ENCODE measurements at places on chromosomes 5 and 9.

DNA sequence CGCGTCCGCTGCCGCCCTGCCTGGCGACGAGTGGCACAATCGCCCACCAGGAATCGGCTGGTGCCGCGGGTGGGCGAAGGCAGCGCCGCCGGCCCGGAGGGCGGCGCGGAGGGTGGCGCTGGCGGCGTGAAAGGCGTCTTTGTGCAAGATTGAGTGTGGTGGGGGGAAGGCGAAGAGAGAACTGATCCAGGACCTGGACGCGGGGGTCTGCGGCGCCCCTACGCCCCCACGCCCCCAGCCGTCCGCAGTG, 4.6 kb upstream of the RGMB start:
- DNase-seq = no peak

DNA sequence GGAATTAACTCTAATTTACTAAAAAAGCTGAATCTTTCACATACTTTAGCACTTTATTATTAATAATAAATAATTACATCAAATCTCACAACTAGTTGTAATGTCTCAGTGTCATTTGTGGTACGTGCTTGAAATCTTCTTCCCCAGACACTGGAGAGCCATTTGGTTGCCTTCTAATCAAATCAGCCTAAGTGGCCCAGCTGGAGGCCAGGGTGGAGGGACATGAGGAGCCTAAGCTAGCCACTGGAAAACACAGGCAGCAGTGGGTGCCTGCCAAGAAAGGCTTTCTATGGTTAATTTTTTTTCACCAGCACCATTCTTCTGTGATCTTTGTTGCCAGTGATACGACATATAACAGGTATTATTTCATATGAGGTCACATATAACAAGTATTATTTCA, 117.0 kb downstream of the ERCC6L2 start:
- DNase-seq = no peak

DNA sequence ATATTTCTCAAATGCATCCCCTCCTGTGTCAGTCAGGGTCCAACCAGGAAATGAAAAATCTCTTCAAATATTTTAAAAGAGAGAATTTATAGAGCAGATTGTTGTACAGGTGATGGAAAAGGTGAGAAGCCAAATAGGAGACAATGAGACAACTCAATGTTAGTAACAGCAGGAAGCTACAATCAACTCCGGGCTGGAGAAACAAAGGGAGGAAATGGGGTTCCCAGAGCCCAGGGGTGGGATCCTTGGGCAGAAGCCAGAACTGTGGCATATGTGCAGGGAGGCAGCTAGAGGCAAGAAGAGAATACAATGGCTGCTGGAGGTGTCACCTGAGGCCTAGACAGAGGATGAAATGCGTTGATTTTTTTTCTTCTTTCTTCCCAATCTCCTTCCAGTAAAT, 361.8 kb upstream of the ACTBL2 start:
- no peak for DNase-seq

- no peak for DNase-seq
Observed at GRCh38 chr5:170278611-170279458, 18.7 kb downstream of the LCP2 start.

- no peak for DNase-seq
Observed at GRCh38 chr9:113873926-113874325, 2.2 kb upstream of the ZNF618 start.

DNA sequence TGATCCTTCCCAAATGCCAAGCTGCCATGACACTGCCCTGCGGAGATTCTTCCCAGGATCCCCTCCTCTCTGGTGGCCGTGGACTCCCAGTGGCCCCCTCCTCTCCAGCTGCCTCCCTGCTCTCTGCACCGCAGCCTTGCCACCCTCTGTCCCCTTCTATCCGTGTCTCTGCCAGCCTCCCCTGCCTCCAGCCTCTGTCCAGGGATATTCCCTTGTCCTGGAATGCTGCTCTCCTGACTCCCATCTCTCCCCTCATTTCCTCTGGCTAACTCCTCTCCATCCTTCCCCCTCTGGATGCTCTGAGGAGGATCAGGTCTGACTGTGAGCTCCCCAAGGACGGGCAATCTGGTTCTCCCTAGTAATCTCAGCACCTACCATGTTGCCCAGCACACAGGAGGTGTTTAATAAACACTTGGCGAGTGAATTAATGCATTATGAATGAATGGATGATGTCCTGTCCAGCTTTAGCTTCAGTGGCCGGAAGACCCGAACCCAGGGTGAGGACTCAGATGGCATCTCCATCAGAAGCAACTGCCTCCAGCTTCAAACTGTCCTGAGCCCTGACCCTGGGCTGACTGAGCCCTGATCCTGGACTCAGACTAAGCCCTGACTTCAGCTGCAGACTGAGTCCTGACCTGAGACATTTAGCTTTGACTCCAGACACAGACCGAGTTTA, 7.5 kb upstream of the CRB2 start:
- no peak for DNase-seq

DNA sequence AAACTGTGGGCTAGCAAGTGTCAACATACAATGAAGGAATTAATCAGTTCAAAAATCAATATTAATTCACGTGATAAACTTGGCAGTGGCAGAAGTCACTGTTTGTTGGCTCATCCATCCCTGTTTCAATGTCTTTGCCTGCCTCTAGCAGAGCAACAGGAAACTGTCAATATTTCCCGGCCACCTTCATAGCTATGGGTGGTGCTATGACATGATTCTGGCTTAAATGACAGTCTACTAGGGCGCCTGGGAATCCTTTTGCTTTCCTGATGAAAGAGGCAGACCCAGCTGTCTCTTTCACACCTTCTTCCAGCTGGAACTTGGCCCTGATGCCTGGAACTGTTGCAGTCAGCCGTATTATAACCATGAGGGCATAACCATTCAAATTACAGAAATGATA, 72.1 kb upstream of the DNAH5 start:
- DNase-seq = no peak

DNA sequence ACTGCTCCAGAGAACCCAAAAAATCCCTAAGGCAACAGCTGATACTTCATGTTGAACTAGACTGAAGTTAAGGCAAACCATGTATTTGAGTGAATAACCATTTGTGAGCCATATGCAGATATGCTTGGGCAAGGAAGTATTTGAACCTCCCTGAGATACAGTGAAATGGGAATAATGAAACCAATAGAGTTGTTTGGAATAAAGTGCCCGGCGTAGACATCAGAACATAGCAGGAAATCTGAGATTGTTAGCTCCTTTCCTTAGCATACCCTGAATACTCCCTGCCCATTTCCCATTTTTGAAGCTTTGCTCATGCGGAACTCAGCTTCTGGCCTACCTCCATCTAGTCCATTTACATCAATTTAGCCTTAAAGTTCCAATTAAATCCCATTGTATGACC, 611.9 kb downstream of the EFNA5 start:
- no peak for DNase-seq

- DNase-seq = no peak
Observed at GRCh38 chr9:20358207-20358606, 264.1 kb downstream of the MLLT3 start.

- DNase-seq = no peak
Observed at GRCh38 chr9:121754655-121755436, 103.4 kb downstream of the DAB2IP start.

- DNase-seq = no peak
Observed at GRCh38 chr9:7117676-7118561, 360.1 kb downstream of the KDM4C start.

- DNase-seq = no peak
Observed at GRCh38 chr5:96433066-96433447, at the start of gene PCSK1. Gene PCSK1 (minus strand): TSS chr5:96433248. CDS start chr5:96433042, 206 bp downstream.

DNA sequence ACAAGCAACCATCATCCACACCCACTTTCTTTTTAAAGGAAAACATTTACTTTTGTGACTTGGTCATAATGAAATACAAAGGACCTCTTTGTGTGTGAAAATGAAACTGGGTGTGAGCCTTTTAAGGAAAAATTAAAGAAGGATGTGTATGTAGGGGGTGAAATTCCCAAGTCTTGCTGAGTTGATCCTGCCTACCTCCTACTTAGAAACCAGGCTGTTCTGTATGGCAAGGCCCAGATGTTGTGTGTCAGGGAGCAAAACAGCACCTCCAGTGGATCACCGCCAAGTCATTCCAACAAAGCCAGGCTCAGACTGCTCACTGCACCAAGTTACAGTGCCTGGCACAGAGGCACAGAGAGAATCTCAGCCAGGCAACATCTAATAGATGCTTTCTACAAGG, 198.5 kb upstream of the FBN2 start:
- DNase-seq = no peak

GRCh38 chr9:85137696-85138095, 468.2 kb downstream of the NTRK2 start:
- no peak for DNase-seq

DNA sequence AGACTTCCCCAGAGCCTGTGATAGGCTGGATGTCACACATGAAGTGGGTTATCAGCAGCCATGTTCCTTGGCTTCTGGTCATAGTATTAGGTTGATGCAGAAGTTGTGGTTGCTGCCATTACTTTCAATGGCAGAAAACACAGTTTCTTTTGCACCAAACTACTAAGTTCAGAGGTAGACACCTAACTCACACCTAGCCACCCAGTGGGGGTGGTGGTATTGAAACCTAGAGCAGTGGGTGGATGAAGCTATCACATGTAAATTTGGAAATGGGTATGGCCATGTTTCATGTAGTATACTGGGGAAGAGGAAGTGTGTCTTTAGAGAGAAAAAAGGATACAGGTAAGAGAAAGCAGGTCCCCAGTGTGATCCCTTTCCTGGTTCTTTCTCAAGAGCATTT, 347.9 kb upstream of the SEMA6A start:
- no peak for DNase-seq

- no peak for DNase-seq
Observed at GRCh38 chr9:121459513-121459912, 40.1 kb downstream of the GGTA1 start.

- DNase-seq = no peak
Observed at GRCh38 chr9:33234511-33235467, 5.2 kb upstream of the SPINK4 start.

DNA sequence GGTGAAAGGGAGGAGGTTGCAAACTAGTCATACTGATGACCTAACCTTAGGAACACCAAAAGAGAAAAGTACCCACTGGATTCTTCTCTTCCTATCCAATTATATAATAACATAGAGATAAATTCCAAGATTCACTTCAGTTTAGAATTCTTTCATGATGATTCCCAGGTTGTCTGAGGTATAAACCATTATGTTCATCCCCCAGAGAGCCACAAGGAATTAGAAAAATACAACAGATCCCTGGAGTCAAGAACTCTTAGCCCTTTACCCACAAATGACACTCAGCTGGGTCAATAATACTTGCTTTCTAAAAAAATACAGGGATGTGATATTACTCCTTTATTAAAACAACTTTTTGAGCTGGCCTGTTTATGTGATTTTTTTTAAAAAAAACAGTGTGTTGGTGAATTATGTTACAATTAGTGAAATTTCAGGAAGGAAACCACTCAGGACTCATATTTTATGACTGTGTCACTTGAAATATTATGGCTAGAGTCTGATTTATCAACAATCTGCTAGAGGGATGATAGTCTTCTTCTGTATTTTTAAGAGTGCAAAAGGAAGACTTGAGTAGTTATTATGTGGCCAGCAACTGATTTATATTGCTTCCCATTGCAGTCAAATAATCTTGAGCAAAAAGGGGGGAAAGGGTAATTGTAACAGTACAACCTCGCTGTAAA, 338.2 kb downstream of the NFIB start:
- DNase-seq = no peak

GRCh38 chr5:20088361-20088760, 100.4 kb upstream of the CDH18 start:
- no peak for DNase-seq

GRCh38 chr9:126502417-126503332, 111.1 kb upstream of the LMX1B start:
- DNase-seq = no peak

GRCh38 chr9:122551371-122551770, 1.5 kb upstream of the OR1N2 start:
- DNase-seq = no peak

DNA sequence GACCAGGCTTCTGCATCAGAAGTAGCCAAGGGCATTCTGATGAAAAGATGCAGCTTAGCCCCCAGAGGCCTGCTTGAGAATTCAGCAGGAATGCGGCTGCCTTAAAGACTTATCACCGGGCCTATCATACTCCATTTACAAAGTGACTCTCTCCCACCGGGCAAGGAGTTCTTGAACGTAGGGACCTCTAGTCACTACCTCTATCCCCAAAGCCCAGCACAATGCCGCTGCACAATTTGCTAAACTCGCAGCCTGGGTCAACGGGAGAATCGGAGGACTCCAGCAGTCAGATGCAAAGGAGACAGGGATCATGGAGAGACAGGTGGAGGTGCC, 661 bp downstream of the PDCL start:
- no peak for DNase-seq

- DNase-seq = peak; percentile 64
Observed at GRCh38 chr5:142600611-142601358, 85.1 kb downstream of the FGF1 start.

DNA sequence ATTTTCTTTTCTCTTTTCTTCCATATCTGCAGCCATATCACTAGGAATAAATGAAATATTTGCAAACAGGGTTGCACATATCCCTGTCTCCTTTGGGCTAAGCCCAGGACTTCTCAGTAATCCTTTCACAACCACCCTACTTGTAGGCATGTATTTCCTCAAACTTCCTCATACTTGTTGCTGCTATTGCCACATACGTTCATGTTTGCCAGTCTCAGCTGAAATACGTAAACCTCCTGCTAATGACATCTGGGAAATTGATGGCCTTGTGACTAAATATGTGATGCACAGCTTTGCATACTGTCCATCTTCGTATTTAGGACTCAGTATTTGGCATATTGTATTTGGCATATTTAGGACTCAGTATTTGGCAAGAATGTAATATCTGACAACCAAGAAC, 224.6 kb downstream of the PLK2 start:
- no peak for DNase-seq

GRCh38 chr9:118522093-118523028, 818.2 kb downstream of the TLR4 start:
- peak; percentile 46 for DNase-seq

DNA sequence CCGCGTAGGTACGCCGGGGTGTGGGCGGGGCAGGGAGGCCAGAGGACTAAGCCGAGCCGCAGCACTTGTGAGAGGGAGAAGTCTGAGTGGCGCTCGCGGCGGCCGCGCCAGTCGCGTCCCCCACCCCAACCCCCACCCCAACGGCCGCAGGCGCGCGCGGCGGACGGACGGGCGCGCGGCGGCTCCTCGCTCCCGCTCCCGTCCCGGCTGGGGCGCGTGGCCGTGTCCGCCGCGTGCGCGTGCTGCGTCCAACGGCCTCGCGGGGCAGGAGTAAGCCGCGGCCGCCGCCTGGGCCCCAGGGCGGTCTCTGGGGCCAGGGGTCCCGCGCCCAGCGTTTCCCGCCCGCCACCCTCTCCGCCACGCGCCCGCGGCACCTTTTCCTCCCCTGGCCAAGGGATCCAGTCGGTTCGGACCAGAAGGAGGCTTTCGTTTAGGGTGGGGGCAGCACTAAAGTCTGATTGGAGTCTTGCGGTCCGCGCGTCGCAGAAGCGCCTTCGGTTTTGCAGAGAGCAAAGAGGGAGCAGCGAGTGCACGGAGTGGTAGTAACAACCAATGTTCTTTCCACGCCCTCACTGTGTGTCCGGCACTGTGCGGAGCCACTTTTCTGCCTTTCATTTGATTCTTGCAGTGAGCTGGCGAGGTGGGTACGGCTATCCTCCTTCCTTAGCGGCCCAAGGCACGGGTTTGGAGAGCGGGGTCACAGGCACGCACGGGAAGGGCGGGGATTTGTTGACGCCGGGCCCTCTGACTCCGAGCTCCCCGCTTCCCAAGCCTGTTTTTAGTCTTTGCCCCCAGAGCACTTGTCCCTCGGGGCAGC, 483 bp downstream of the G3BP1 start:
- DNase-seq = peak; percentile 71
